Spleen (tissue), 13 donors: ENCODE measurements at places on chromosomes 2 and 18.
A peak's percentile ranks its signal among the peaks of the same experiment; 100 is the strongest.

DNA sequence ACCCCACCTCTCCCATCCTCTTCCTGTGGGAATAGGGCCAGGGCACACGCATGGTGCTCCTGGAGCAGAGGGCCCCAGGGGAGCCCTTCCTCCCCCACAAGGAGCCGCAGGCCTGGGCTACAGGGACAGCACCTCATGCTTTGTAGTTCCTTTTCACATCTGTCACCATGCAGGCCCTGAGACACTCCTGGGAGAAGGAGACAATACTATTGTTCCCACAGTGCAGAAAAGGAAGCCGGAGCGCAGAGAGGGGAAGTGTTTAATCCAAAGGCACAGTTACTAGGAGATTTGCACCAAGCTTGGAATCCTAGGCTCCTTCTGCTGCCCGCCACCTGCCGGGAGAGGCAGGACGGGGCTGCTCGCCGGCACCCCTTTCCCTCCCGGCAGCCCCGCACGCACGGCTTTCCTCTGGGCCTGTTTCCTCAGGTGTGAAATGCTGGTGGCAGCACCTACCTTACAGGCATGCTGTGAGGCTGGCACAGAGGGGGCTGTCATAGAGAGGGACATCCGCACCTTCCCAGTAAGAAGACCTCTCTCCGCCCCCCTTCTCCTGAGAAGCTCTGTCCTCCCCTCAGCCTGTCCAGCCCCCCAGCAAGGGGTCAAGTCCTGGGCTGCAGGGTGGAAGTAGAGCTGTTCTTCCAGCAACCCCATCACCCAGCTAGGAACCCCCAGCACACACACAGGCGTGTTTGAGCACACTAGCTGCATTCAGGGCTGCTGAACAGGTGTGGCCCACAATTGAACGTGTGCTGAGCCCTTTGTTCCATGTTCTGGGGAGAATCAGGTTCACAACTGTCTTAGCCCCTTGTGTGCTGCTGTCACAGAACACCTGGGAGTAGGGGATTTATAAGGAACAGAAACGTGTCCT, 62.6 kb downstream of the SMAD7 start:
- peak; percentile 54 for DNase-seq

- no peak for DNase-seq
Observed at GRCh38 chr2:183597841-183598240, 473.6 kb downstream of the NUP35 start.

- no peak for DNase-seq
Observed at GRCh38 chr18:26711756-26712155, 153.8 kb downstream of the AQP4 start.

- no peak for DNase-seq
Observed at GRCh38 chr2:143819190-143819735, 690.0 kb downstream of the ARHGAP15 start.

GRCh38 chr2:57959390-57959789, 87.2 kb upstream of the VRK2 start:
- DNase-seq, result no peak

- DNase-seq, result no peak
Observed at GRCh38 chr2:197349699-197350098, 39.1 kb upstream of the ANKRD44 start.

DNA sequence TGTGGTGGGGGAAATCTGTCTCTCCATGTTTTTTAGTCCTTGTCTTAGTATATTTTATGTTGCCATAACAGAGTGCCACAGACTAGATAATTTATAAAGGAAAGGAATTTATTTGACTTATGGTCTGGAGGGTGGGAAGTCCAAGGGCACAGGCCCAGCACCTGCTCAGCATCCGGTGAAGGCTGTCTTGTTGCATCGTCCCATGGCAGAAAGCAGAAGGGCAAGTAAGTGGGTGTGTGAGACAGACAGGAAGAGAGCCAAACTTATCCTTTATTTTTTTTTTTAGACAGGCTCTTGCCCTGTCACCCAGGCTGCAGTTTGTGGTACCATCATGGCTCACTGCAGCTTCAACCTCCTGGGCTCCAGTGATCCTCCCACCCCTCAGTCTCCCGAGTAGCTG, 98.1 kb downstream of the HS1BP3 start:
- no peak for DNase-seq

- no peak for DNase-seq
Observed at GRCh38 chr2:83251321-83251872, 1207.7 kb downstream of the SUCLG1 start.

- DNase-seq, result peak; percentile 87
Observed at GRCh38 chr18:47772374-47773248, 157.8 kb downstream of the SMAD2 start.

GRCh38 chr2:168962636-168963035, 61.5 kb downstream of the G6PC2 start:
- no peak for DNase-seq

- DNase-seq, result peak; percentile 91
Observed at GRCh38 chr2:6917761-6918421, 679 bp downstream of the RNF144A start.

GRCh38 chr2:26068602-26069298, 34.9 kb downstream of the RAB10 start:
- no peak for DNase-seq

DNA sequence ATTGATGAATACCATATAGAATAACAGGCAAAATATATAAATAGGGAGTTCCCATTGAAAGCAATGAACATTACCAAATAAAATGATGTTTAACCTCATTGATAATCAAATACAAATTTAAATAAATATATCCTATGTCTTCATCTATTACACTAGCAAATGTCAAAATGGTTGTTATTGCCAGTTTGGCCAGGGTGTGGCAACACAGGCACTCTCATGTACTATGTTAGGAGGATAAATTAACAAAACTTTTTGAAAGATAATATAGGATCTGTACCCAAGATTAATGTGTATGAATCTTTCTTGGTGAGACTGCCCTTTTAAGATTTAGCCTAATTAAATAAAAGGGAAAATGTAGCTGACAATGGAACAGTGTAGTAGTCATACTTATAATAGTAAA, 659.3 kb downstream of the ERBB4 start:
- DNase-seq, result no peak

GRCh38 chr2:198890490-198890889, 567.2 kb downstream of the SATB2 start:
- no peak for DNase-seq

- DNase-seq, result peak; percentile 49
Observed at GRCh38 chr2:194328456-194328855, 1328.6 kb upstream of the SLC39A10 start.

DNA sequence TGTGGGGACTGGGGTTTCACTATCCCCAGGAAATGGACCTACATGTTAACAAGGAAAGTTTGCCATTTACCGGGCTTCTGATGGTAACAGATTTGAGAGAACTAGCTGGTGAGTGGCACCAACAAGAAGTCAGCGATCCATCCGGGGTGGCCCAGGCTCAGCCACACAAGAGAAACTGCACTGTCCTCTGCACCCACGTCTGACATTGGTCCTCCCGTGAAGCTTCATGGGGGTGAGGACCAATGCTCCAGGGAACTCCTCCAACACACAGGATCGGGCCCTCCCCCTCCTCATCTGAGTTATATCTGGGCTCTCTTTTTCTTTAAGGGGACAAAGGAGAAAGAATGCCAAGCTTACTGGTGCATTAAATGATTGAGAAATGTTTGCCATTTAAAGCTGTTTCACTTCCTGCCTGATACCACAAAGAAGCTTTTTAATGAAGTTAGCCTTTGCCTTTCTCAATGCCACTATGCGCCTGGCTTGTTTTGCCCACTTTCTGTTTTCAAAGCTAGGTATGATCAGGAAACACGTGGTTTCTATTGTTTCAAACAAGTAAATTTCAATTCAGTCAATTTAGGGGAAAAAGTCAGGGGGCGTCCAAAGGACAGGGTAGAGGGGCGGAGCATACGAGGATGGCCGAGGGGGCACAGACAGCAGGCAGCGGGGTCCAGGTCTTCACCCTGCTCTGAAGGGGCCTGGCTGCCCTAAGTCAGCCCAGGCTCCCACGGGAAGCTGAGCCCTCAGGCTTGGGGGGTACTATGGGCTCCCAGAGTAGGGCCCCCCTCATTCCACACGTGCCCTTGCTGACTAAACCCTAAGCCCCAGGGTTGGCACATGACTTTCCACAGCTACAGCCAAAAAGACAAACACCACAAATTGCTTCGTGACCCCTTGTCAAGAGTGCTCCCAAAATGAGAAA, 204.0 kb upstream of the ID2 start:
- peak; percentile 84 for DNase-seq

DNA sequence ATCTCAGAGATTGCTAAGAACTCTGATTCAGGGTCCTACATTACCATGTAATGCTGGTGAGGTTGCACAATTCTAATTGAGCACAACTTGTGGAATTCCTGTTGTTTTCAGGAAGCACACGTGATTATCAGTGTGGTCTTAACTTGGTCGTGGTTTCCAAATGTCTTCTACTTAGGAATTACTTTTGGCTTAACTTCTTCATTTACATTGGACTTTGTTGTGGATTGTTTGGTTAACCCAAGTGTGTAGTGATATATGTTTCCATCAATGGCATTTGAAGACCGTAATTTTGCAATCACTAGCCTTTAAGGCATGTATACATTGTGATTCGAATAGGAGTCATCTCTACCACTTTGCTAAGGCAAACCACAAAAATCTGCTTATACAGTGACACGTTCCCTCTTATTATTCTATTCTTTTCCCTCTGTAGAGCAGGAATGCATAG, 373.3 kb downstream of the IRS1 start:
- no peak for DNase-seq

DNA sequence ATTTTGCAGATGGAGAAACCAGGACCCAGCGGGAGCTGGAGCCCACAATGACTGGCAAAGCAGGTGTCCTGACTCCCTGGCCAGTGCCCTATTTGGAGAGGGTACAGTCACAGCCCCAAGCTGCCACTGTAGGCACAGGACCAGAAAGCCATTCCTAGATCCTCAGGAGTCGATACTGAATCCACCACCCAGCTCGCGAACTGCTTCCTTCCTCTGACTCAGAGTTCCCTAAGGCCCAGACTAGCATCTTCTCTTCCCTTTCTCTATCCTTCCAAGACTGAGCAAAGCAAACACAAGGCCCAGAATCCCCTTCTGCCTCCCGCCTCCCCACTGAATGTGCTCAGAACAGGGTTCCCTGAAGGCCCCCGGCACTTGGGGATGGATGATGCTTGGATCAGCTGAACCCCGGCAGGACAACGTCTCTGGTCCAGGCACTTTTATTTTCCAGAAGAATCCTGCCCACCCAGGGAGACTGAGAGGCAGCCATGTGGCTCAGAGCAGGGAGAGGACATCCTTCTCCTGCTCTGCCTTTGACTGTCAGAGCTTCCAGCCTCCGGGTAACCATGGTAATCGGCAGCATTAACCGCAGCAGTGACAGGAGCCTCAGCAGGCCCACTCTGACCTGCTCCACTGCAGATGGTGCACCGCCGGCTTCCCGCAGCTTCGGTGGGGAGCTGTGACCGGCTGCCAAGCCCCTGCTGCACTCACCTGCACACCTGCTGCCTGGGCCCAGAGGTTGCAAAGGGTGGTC, 34.8 kb upstream of the KLHL29 start:
- no peak for DNase-seq

- DNase-seq, result no peak
Observed at GRCh38 chr2:11940121-11940743, 193.8 kb downstream of the LPIN1 start.
